ENCODE measurements at places on chromosomes 2 and 18. TPM values are rescaled to one million over a fixed set of nuclear protein-coding genes. Genes with fewer than 3 reads are reported as not detected.

The CYS1 gene
- 26.9 TPM for total RNA-seq

The ZNF385B gene
- 1.9 TPM for total RNA-seq

The ASB18 gene
- total RNA-seq: not detected

The DAW1 gene
- total RNA-seq: 1.1 TPM

The CCDC102B gene
- total RNA-seq: 10.6 TPM

The ABCA12 gene
- not detected for total RNA-seq

The XIRP2 gene
- not detected for total RNA-seq

The OR6B2 gene
- not detected for total RNA-seq

The SLC9A2 gene
- not detected for total RNA-seq

The PIEZO2 gene
- 8.3 TPM for total RNA-seq

All from thoracic aorta (tissue), 2 donors.